Type B pancreatic cell (in vitro differentiated cells): ENCODE measurements at places on chromosomes 2 and 18. TPM values are rescaled to one million over a fixed set of nuclear protein-coding genes. Genes with fewer than 3 reads are reported as not detected.

- no peak overlapping the region for H3K27ac ChIP-seq
- peaks cover 31% of the 10 kb centered on the region for H3K27me3 ChIP-seq
- H3K36me3 ChIP-seq: no peaks in the 10 kb centered on the region
- DNase-seq: no peak
- H3K4me3 ChIP-seq: no peak overlapping the region
- peaks cover 13% of the 10 kb centered on the region for H3K4me1 ChIP-seq
Measured at GRCh38 chr2:71602581-71602980, 149.2 kb downstream of the DYSF start.

DNA sequence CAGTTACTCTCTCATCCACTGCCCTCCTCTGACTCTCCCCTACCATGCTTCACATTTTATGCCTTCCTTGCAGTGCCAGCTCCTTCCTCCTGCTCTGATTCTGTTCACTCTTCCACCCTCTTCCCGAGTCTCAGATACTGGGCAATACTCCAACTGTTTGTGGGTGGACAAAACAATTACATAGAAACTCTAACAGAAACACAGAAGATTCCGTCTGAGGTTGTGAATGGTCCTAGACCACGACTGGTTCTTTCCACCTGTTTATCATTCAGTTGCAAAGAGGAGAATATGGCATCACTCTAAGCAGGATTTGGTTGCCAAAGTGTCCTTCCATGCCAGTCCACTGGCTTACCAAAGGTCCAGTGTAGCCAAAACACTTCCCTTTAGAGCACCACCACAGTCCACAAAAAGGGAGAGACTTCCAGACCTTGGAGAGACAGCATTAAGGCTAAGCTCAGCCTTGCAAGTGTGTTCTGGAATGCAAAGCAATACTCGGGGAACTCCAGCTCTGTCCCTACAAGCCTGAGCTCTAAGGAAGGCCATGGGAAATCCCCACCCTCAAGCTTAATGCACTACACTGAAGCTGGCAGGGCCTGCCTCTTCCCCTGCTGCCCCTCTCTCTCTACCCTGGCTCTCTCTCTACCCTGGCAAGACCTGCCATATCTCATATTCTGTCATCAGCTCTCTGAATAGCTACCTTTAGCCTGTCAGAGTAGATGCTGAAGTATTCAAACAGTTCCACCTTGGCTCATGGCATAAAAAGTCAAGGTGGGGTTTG lies 33.6 kb upstream of the RND3 start:
- H3K27me3 ChIP-seq: no peaks in the 10 kb centered on the region
- DNase-seq: no peak
- peak overlapping the region; percentile 74 for H3K27ac ChIP-seq

GRCh38 chr2:238381341-238382115 lies 45.2 kb upstream of the ASB1 start:
- no peak overlapping the region for H3K27ac ChIP-seq
- peaks cover 13% of the 10 kb centered on the region for H3K4me1 ChIP-seq
- H3K27me3 ChIP-seq: peaks cover 5% of the 10 kb centered on the region
- no peak for DNase-seq

GRCh38 chr18:941331-941730 lies 36.7 kb downstream of the ADCYAP1 start:
- no peak overlapping the region for H3K27ac ChIP-seq
- DNase-seq: no peak
- no peak overlapping the region for H3K4me3 ChIP-seq
- H3K4me1 ChIP-seq: no peaks in the 10 kb centered on the region
- peaks cover 7% of the 10 kb centered on the region for H3K27me3 ChIP-seq
- H3K36me3 ChIP-seq: no peaks in the 10 kb centered on the region

DNA sequence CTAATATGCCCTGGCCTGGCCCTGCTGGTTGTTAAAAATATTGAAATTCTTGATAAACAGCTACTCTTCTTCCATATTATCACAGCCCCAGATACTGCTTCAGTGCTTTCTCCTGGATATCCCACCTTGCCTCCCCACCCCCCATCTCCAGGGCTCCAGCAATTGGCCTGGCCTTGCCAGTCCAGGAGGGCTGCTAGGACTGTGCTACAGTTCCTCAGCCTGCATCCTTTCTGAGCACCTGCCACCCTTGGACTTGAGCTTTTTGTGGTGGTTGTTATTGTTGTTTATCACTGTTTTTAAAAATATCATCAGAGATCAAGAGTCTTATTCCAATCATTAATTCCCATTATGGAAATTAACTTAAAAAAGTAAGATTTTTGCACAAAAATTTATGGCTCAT lies 13.5 kb downstream of the HNMT start:
- H3K27ac ChIP-seq: no peak overlapping the region
- H3K4me3 ChIP-seq: no peak overlapping the region
- no peaks in the 10 kb centered on the region for H3K27me3 ChIP-seq
- no peaks in the 10 kb centered on the region for H3K36me3 ChIP-seq

DNA sequence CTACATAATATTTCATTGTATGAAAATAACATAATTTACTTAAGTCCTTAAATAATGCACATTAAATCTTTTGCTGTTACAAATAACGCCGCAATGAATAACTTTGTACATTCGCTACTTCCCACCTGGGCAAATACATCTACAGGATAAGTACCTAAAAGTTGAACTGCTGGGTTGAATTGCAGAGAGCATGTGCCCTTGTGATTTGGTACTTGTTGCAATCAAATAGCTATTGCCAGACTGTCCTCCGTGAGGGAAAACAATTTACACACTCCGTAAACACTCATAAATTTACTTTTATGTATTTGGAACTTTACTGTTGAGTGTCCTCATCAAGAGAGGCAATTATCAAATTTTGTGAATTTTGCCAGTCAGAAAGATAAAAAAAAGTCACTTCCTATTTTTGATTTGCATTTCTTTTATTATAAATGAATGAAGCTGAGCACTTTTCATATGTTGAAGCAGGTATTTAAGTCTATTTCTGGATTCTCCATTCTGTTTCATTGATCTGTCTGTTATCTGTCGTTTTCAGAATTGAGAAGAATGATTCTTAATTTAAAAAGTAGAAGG lies 140.8 kb upstream of the SERTAD2 start:
- no peak for DNase-seq
- H3K4me3 ChIP-seq: no peak overlapping the region
- H3K4me1 ChIP-seq: peaks cover 26% of the 10 kb centered on the region
- H3K36me3 ChIP-seq: no peaks in the 10 kb centered on the region
- H3K27ac ChIP-seq: no peak overlapping the region

DNA sequence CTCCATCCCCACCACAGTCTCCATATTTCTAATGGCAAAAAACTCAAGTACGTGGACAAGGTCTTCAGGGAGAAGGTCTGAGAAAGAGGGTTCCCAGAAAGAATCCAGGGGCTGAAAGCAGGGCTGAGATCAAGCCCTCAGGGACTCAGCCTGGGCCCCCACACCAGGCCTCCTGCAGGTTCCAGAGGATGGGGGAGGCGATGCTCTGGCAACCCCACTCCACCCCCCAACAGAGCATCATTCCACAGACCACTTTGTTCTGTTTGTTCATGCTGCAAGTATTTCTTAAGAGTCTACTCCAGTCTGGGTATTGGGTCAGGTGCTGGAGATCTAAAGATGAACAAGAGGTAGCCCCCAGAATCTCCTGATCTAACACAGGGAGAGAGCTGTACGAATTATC lies 32.2 kb downstream of the ZBTB7C start:
- H3K36me3 ChIP-seq: no peaks in the 10 kb centered on the region
- no peak overlapping the region for H3K4me3 ChIP-seq
- H3K27ac ChIP-seq: no peak overlapping the region
- H3K27me3 ChIP-seq: no peaks in the 10 kb centered on the region

DNA sequence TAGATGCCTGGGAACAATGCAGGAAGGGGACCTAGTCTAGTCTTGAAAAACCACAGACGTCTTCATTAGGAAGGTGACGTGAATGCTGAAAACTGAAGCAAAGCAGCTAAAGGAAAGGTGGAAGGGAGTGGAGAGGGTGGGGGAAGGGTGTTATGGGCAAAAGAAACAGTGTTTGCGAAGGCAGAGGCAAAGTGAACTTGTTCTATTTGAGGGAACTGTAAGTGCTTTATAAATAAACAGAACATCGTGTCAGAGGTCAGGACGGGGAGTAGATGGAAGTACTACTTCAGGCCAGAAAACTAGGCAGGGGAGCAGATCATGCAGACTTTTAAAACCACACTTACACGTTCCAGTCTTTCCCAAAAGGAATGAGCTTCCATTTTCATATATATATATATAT lies 57.8 kb downstream of the FASTKD2 start:
- DNase-seq: no peak
- no peaks in the 10 kb centered on the region for H3K36me3 ChIP-seq
- H3K27ac ChIP-seq: no peak overlapping the region
- H3K4me3 ChIP-seq: no peak overlapping the region

DNA sequence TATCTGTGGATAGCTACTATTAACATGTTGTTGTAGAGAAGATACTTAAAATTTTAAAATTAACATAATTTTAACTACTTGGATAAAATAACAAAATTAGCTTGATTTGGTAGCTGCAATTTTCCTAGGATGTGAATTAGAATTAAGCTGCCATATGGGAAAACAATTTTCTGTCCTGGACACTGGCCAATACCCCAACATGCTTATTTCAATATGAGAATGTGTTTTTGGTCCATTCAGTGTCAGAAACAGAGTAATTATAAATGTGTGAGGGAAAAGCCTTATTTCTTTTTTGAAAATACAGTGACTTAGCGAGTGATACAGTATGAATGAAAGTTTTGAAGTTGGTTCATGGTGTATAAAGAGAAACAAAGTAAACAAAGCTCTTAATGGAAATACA lies 948.3 kb upstream of the GYPC start:
- no peak overlapping the region for H3K4me3 ChIP-seq
- no peak for DNase-seq
- no peaks in the 10 kb centered on the region for H3K4me1 ChIP-seq
- H3K27me3 ChIP-seq: no peaks in the 10 kb centered on the region
- no peak overlapping the region for H3K27ac ChIP-seq
- no peaks in the 10 kb centered on the region for H3K36me3 ChIP-seq

DNA sequence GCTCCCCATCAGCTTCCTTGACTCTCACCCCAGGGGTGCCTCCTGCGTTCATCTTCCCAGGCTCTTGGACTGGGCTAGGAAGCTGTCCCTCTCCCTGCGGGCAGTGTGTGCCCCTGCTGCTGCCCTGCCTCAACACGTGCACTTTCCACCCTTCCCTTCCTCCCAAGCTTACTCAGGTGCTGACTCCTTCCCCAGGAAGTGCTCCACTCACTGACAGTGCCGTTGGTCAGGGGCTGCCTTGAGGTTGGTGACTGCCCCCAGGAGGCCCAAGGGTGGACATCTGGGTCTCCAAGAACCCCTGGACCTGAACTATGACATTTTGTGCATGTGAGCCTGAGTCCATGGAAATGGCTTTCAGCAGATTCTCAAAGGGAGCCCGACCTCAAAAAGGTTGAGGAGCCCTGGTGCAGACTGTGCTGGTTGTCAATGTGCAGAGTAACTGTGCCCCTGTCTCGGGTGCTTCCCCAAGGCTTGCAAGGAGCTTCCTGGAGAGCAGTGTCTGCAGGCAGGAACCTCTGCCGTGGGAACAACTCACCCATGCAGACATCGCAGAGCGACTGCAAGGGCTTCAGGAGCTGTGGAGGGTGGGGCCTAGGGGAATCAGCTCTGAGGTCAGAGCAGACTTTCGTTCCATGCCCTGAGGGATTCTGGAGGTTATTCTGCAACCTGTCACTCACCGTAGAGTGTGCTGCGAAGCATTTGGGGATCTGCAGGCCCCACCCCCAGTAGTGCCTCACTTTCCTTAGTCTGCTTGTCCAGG lies 116.5 kb upstream of the MCFD2 start:
- H3K27ac ChIP-seq: peak overlapping the region; percentile 98
- no peaks in the 10 kb centered on the region for H3K36me3 ChIP-seq
- no peak overlapping the region for H3K4me3 ChIP-seq
- H3K4me1 ChIP-seq: peaks cover 45% of the 10 kb centered on the region

DNA sequence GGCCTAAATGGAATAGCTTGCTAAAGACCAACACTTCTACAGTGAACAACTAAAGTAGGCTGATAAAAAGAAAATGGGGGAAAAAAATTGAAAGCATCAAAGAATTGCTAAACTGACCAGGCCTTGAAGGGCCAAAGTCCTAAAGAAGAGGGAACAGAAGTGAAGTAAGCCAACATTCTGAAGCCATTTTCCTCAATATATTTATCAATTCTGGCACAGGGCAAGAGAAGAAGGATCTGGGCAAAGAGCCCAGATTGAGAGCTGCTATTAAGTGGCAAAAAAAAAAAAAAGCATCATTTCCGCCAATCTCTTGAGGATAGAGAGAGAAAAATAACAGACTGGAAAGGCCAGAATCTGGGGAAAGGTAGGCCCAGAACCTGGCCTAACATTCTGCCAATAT lies 25.7 kb downstream of the FANCL start:
- no peaks in the 10 kb centered on the region for H3K4me1 ChIP-seq
- DNase-seq: no peak
- no peaks in the 10 kb centered on the region for H3K27me3 ChIP-seq

GRCh38 chr2:24586955-24587354 lies 95.9 kb downstream of the NCOA1 start:
- no peak for DNase-seq
- H3K27ac ChIP-seq: no peak overlapping the region
- H3K4me3 ChIP-seq: no peak overlapping the region
- no peaks in the 10 kb centered on the region for H3K4me1 ChIP-seq
- peaks cover 17% of the 10 kb centered on the region for H3K36me3 ChIP-seq
- no peaks in the 10 kb centered on the region for H3K27me3 ChIP-seq

DNA sequence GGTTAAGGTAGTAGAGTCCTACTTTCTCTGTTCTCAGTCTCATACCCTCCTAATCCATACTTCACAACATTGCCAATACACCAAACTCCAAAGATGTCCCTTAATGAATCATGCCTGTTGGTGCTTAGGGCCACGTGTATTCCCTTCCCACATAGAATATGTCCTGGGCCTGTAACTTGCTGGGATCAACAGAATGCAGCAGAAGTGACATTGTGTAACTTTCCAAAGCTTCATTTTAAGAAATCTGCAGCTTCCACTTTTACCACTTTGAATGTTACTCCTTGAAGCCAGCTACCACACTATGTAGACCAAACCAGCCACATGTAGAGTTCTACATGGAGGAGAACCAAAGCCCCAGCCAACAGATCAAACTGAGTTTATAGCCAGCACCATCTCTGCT lies 58.5 kb upstream of the ARHGAP15 start:
- DNase-seq: no peak
- no peaks in the 10 kb centered on the region for H3K27me3 ChIP-seq
- H3K4me3 ChIP-seq: no peak overlapping the region
- H3K27ac ChIP-seq: no peak overlapping the region
- no peaks in the 10 kb centered on the region for H3K36me3 ChIP-seq

DNA sequence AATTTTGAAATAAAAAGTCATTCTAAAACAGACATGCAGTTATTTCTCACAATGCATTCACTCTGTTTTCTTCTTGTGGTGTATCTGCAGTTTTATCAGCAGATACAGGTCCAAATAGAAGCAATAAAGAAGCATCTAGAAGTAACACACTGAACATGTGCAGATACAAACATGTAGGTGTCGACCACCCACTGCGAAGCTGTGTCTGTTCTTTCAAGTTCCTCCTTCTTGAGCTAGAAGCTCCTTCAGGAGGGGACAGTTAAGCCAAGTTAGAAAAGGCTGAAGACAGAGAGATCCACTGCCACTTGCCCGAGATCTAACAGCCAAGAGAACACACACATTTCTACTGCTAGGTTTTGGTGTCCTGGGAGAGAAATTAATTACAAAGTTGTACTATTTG lies 30.1 kb downstream of the WDFY1 start:
- H3K27ac ChIP-seq: no peak overlapping the region
- peaks cover 19% of the 10 kb centered on the region for H3K36me3 ChIP-seq
- no peaks in the 10 kb centered on the region for H3K4me1 ChIP-seq
- DNase-seq: no peak
- no peaks in the 10 kb centered on the region for H3K27me3 ChIP-seq

The SNED1 gene
- total RNA-seq: 9.7 and 140 TPM in 2 replicates

The MYCN gene
- total RNA-seq: 24.6 and 68.3 TPM in 2 replicates

The REG3A gene
- 0.95 and 4.0 TPM in 2 replicates for total RNA-seq

The MOGAT1 gene
- 0.45 TPM in 1 of 2 replicates, not detected in the other for total RNA-seq
